Glomerular endothelial cell (primary cell): ENCODE measurements at places on chromosomes 11 and 22. TPM values are rescaled to one million over a fixed set of nuclear protein-coding genes. Genes with fewer than 3 reads are reported as not detected.

DNA sequence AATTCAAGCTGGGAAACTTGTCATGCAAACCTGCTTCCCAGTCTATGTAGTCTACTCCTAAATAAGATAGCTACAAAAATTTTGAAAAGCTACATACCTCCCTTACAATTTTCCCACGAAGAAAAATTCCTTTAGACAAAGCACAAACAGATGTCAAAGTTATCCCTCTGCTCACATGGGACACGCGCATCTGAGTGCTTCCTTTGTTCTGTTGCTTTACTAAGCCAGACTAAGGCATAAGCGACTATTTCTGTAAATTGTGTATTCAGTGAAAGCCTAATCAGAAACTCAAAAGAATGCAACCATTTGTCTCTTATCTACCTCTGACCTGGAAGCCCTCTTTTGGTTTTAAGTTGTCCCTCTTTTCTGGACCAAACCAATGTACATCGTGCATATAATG lies 583.7 kb upstream of the B3GAT1 start:
- no peak for DNase-seq

GRCh38 chr11:69193629-69194028 lies 37.9 kb downstream of the SMIM38 start:
- DNase-seq = no peak

GRCh38 chr11:86639137-86639536 lies 33.3 kb downstream of the ME3 start:
- DNase-seq = no peak

GRCh38 chr22:48475661-48476345 lies 1351.9 kb downstream of the BRD1 start:
- no peak for DNase-seq

DNA sequence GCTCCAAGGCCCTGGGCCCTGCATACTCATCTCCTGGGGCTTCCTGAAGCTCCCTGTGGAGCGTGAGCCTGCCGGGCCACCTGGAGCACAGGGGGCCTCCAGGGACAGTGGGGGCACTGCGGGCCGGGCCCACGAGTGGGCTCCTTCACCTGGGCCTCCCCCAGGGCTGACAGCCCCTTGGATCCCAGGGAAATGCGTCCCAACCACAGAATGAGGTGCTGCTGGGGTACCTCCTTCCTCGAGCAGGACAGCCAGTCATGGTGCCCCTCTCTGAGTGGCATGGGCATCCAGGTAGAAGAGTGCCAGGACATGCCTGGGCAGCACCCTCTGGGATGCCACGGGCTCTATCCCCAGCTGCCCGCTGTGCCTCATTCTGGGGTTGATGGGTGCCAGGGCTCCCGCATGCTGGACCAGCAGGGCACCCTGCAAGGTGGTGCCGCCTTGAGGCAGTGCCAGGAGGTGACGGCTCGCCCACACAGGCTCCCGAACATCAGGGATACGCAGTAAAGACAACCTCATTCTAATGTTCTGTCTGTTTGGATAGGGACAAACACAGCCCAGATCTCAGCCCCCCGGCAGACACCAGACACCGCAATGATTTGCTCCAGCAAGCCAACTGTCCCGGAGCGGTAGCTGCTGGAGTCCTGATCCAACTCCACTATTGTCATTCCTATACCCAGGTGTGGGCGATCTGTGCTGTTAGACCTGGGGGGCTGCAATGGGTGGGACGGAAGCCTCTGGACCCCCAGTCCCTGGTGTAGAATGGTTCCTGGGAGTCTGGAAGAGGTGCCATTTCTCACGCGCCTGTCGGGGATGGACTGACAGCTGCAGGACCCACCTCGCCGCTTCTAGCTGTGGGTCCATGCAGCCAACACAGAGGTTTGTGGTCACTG lies 25.8 kb downstream of the KRTAP5-5 start:
- no peak for DNase-seq

DNA sequence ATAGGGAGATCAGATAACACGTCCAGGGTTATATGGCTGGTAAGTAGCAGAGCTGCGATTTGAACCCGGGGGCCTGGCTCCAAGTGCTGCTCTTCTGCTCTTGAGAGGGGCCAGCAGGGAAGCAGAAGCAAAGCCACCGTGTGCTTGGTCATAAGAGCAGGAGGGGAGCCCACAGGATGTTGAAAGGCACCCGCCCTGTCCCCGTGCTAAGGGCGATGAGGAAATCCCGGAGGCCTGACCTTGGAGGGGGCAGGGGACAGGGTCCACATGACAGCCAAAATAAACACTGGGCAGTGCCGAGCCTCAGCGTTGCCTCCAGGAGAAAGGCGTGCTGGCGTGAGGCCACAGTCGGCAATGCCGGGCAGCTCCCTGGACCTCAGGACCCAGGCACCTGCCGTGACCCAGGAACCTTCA lies 28.8 kb downstream of the TOM1 start:
- no peak for DNase-seq

DNA sequence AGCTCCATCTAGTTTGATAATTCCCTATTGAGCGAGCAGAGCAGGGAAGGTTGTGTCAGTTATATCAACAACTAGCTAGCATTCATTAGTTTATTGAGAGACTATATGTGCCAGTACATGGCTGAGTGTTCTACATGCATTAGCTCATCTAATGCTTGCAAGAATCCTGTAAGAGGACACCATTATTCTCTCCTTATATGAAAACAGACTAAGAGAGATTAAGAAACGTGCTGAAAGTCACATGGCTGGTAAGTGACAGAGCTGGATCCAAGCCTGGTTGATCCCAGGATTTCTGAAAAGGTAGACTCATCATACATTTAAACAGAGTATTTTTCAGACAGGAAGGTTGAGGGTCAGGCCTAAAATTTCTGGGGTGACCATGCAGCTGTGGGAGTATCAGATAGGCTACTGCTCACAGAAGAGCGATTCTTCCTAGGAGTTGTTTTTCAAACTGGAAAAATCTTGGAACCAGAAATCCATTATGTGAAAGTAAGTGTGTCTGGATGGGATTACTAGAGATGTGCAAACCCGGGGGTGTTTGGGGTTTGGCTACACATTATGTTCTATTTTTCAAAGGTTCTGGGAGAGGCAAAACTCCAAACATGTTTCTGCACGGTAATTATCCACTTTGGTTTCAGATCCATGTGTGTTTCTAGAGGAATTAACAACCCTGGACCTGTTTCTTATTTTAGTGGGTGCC lies 213.3 kb downstream of the FAM76B start:
- no peak for DNase-seq

- DNase-seq = no peak
Measured at GRCh38 chr11:78432956-78433355, 15.3 kb upstream of the GAB2 start.

GRCh38 chr11:6391537-6392134 lies 1.4 kb downstream of the SMPD1 start:
- DNase-seq = no peak

- no peak for DNase-seq
Measured at GRCh38 chr22:50699756-50700386, 27.2 kb downstream of the SHANK3 start.

GRCh38 chr11:100574894-100575769 lies 112.0 kb upstream of the ARHGAP42 start:
- DNase-seq = no peak

DNA sequence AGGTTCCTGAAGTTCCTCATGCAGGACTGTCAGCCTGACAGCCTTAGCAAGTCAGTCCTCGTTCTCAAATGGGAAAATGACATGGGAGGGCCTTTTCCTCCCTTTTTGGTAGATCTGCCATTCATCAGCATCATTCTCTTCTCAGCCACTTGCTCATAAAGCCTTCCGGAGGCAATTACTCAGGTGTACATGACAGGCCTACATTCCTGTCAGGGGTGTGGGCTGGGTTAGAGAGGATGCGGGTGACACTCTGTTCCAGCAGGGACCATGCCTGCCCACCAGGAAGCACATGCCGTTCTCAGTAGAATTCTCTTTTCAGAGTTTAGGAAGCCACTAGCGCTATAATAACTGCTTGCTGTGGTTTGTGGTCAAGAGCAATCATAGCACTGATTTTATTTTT lies 24.2 kb upstream of the ANKK1 start:
- no peak for DNase-seq

DNA sequence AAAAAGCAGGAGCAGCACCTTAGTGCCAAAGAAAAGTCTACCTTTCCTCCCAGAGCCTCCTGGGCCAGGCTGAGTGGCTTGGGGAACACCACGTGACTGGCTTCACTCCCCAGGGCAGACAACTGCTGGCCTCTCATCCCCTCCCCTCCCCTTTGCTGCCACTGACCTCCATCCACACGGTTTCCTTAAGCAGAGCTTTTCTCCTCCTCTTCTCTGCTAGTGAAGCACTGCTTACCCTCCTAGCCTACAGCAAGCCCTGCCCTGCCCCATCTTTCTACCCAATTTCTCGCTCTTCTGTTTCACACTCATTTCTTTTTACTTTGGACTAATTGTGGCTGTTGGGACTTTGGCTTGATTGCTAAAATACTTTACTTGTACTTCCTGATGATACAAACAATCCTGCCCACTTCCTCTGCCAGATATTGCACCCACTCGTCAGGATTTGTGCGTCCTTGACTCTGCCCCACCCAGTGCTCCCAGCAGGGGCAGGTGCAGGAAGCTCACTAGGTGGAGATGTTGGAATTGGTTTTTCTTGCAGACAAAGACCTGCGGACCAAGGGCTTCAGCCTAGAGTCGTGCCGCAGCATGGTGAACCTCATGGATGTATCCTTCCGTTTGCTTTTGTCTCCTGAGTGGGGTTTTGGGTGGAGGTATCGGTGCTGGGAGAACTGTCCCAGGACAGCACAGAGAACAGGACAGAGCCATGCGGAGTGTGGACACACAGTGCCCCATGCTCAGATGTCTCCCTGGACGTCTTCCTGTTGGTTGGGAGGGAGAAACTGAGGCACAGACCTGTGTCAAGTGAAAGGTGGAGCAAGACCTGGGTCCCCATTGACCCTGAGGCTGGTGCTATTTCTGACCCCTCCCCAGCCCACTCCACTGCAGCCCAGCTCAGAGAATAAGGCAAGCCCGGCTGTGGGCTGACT lies 27.3 kb downstream of the CAPN1 start:
- no peak for DNase-seq

- no peak for DNase-seq
Measured at GRCh38 chr11:65468874-65469333, 29.9 kb upstream of the MALAT1 start.

- DNase-seq = no peak
Measured at GRCh38 chr11:129620237-129621104, 195.2 kb upstream of the TMEM45B start.

GRCh38 chr11:76277298-76278175 lies 71.2 kb upstream of the WNT11 start:
- DNase-seq = no peak

DNA sequence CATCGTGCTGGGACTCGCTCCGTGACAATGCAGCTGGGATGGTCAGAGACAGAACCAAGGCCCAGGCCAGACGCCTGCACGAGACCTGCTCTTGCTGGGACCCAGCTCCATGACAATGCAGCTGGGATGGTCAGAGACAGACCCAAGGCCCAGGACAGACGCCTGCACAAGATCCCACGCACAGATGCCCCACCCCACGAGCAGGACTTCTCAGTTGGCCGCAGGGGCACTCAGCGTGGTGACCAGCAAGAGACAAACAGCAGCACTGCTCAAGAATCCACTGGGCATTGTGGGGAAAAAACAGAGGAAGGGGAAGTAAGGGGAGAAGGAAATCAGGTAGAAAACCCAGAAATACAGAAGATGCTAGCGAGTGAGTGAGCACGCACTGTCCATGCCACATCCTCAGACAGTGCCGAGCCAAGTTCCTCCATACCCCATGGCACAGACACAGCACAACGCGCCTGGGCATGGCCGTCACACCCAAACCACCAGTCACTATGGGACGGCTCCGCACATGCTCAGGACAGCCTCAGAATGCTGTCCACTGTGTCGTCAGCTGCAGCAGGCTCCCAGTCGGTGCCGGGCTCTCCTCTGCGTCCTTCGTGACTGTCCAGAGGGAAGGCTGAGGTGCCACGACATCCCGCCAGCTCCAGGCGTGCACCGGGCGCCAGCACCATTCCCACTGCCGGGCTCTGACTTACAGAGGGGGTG lies 44.5 kb downstream of the BRD1 start:
- no peak for DNase-seq

MRGPRE gene
- total RNA-seq = not detected in 2 replicates

GGTLC3 gene
- not detected in 2 replicates for total RNA-seq

CPT1B gene
- 10.7 TPM in 1 of 2 replicates, not detected in the other for total RNA-seq

HTR3B gene
- total RNA-seq = not detected in 2 replicates

MYOD1 gene
- not detected in 2 replicates for total RNA-seq

PRODH gene
- 1.0 TPM in 1 of 2 replicates, not detected in the other for total RNA-seq

SLC22A25 gene
- total RNA-seq = not detected in 2 replicates
